ENCODE measurements at places on chromosomes 16 and 17. TPM values are rescaled to one million over a fixed set of nuclear protein-coding genes. Genes with fewer than 3 reads are reported as not detected.

The TMIGD1 gene
- polyA plus RNA-seq = not detected

The GSPT1 gene
- polyA plus RNA-seq = 48.3 TPM

The PRAC2 gene
- polyA plus RNA-seq = not detected

The ASPA gene
- polyA plus RNA-seq = not detected

The ZNF646 gene
- polyA plus RNA-seq = 8.8 TPM

The MMP15 gene
- not detected for polyA plus RNA-seq

The TEX14 gene
- not detected for polyA plus RNA-seq

The TSPAN10 gene
- not detected for polyA plus RNA-seq

The CCL5 gene
- polyA plus RNA-seq = 2.8 TPM

The KRT33A gene
- polyA plus RNA-seq = not detected

The FBXL16 gene
- polyA plus RNA-seq = 0.28 TPM

The PRSS8 gene
- polyA plus RNA-seq = not detected

The TNFRSF17 gene
- polyA plus RNA-seq = not detected

The ZKSCAN2 gene
- polyA plus RNA-seq = 0.56 TPM

The CHD3 gene
- polyA plus RNA-seq = 67.9 TPM

The SCNN1B gene
- polyA plus RNA-seq = not detected

The RRAD gene
- polyA plus RNA-seq = 1.9 TPM

The ZNF750 gene
- polyA plus RNA-seq = not detected

The EXOC3L1 gene
- polyA plus RNA-seq = 2.8 TPM

The KRT40 gene
- not detected for polyA plus RNA-seq

The DNAH17 gene
- polyA plus RNA-seq = 0.51 TPM

The MT4 gene
- not detected for polyA plus RNA-seq

The TNFSF12 gene
- 50.2 TPM for polyA plus RNA-seq

The OTOP3 gene
- not detected for polyA plus RNA-seq

The STX8 gene
- polyA plus RNA-seq = 170 TPM

The OR3A3 gene
- polyA plus RNA-seq = not detected

The LAT gene
- polyA plus RNA-seq = 1.5 TPM

The SKAP1 gene
- 0.13 TPM for polyA plus RNA-seq

The TSNAXIP1 gene
- not detected for polyA plus RNA-seq

The RUNDC3A gene
- polyA plus RNA-seq = 0.22 TPM

The FOXN1 gene
- polyA plus RNA-seq = not detected

The SLC35G6 gene
- not detected for polyA plus RNA-seq

The MRPL45 gene
- polyA plus RNA-seq = 19.8 TPM

The PSMC3IP gene
- polyA plus RNA-seq = 0.20 TPM

The NOL3 gene
- polyA plus RNA-seq = 2.7 TPM

The TSR3 gene
- 73.1 TPM for polyA plus RNA-seq

The CDH11 gene
- polyA plus RNA-seq = not detected

The GRB7 gene
- polyA plus RNA-seq = not detected

The SP6 gene
- not detected for polyA plus RNA-seq

The CTRB2 gene
- polyA plus RNA-seq = not detected

The SMPD3 gene
- 0.40 TPM for polyA plus RNA-seq

The COA3 gene
- 31.4 TPM for polyA plus RNA-seq

The ADAP2 gene
- 39.8 TPM for polyA plus RNA-seq

The GPRC5B gene
- 0.24 TPM for polyA plus RNA-seq

The KRT20 gene
- polyA plus RNA-seq = not detected

The SEC14L1 gene
- polyA plus RNA-seq = 72.4 TPM

Measured in CD14-positive monocyte (primary cell).